ENCODE measurements at places on chromosomes 1 and 21.

GRCh38 chr1:2252423-2252822 lies 24.3 kb downstream of the SKI start:
- DNase-seq: no peak

- DNase-seq: no peak
Observed at GRCh38 chr1:113686891-113687618, 72.2 kb downstream of the PHTF1 start.

DNA sequence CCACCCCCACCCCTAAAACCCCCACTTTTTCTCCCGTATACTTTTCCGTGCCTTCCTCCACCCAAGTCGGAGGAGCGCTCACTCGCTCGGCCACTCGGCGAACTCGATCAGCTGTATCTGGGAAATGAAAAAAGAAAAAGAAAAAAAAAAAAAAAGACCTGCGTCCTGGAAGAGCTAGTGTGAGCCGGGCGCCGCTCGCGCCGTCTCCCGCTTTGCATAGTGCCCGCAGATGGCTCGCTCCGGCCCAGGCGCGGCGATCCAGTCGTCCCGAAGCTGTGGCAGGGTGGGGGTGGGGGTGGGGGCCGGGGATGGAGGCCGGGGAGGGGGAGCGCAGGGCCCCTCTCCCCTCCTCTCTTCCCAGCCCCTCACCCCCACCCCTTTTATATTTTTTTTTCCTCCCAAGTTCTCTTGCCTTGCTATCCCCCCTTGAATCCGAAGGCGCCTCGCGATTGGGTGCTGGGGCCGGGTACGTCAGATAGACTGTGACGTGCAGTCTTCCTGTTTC lies 299 bp upstream of the PROX1 start:
- no peak for DNase-seq

- no peak for DNase-seq
Observed at GRCh38 chr1:172278478-172278877, 142.0 kb upstream of the C1orf105 start.
